Anterior cingulate cortex (tissue), 58 donors: ENCODE measurements at places on chromosomes 2 and 18.

DNA sequence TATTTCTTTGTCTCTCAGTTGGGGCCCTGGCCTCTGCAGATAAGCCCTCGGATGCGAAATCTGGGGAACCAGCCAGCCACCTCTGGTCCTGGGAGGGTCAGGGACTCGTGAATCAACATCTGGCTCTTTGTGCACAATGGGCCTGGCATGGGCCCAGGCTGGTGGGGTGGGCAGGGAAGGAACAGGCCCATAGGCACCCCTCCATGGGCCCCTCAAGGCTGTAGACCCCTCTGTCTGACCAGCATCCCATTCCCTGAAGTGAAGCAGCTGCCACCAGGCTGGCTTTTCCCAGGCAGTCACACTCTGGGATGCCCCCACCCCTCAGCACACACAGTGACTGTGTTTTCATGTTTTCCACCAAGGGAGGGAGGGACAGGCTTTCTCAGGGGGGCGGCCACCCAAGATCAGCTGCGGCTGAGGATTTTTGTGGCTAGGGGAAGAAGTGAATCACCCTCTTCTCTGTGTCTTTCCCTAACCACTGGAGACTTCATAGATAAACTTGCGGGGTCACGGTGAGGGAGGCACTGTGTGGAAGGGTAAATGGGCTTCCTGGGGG lies 166.0 kb downstream of the AGAP1 start:
- peak; percentile 46 for DNase-seq

- no peak for DNase-seq
Observed at GRCh38 chr2:19358242-19359020, at the start of gene OSR1. OSR1 (minus strand) TSS chr2:19358623; CDS start chr2:19353805, 4,818 bp downstream.

GRCh38 chr18:25239151-25239550 lies 112.8 kb downstream of the ZNF521 start:
- no peak for DNase-seq

DNA sequence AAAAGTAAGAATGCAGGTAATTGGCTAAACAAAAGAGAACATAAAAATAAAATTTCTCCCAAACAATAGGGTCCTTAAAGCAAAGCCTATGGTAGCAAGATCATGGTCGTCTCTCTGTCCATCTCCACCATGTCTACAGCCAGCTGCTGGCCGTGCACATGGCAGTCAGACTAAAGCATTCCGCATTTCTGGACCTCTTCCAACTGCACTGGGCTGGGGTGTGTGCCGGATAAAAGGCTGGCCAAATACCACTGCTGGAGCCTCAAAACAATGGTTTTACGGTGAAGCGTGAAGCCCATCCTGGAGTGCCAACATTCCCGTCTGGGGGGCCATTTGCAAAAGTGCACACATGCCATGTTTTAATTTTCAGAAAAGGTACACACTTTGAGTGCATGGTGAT lies 74.8 kb upstream of the PIEZO2 start:
- no peak for DNase-seq

GRCh38 chr2:239085201-239085992 lies 237.5 kb downstream of the TWIST2 start:
- DNase-seq = no peak

- DNase-seq = no peak
Observed at GRCh38 chr2:200159357-200159707, 147.2 kb upstream of the SPATS2L start.

- DNase-seq = no peak
Observed at GRCh38 chr2:241852981-241853631, 5.6 kb downstream of the PDCD1 start.

DNA sequence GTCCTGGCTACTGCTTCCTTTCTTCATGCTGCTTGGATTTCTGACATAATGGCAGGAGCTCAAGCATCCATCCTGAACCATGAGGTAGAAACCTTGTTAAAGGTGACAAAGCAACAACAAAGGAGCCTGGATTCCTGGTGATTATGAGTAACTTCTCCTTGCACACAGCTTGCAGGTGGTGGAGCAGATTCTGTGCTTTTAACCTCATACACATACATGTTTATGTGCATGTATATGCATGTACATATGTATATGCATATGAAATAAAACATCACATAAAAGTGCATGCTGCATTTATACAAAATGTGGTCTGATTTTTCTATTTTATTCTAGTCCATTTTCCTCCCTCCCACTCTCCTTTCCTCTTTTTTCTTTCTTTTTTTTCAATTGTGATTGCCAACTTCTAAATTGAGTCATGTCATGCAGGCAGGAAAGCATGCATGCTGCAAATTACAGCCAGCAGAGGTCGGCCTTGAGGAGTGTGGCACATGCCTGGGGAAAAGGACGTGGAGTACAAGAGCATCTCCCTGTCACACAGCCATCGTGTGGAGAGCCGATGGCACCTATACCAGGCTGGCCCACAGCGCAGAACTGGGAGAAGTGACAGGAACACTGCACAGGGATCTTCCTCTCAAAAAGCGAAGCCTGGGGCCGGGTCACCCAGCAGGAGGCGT lies 17.9 kb downstream of the LCT start:
- no peak for DNase-seq

DNA sequence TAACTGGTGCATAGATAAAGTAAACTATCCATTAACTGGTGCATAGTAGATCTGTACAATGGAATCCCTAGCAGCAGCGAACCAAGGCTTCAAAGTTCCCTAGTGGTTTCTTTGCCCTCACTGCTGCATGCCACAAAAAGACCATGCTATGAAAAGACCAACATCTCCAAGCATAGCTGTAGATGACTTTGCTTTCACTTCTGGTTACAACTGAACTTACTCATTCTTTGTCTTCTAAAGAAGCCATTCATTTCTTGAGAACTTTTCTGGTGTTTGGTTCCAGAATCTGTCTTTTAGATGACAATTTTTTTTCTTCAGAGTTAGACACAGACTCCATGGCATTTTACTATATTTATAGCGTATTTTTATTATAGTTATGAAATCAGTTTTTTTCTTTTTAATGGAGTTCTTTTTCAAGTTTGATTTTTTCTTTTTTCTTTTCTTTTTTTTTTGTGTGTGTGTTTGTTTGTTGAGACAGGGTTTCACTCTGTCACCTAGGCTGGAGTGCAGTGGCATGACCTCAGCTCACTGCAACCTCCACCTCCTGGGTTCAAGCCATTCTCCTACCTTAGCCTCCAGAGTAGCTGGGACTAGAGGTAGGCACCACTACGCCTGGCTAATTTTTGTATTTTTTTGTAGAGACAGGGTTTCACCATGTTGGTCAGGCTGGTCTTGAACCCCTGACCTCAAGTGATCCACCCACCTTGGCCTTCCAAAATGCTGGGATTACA lies 63.6 kb downstream of the SLC35F5 start:
- DNase-seq = no peak

DNA sequence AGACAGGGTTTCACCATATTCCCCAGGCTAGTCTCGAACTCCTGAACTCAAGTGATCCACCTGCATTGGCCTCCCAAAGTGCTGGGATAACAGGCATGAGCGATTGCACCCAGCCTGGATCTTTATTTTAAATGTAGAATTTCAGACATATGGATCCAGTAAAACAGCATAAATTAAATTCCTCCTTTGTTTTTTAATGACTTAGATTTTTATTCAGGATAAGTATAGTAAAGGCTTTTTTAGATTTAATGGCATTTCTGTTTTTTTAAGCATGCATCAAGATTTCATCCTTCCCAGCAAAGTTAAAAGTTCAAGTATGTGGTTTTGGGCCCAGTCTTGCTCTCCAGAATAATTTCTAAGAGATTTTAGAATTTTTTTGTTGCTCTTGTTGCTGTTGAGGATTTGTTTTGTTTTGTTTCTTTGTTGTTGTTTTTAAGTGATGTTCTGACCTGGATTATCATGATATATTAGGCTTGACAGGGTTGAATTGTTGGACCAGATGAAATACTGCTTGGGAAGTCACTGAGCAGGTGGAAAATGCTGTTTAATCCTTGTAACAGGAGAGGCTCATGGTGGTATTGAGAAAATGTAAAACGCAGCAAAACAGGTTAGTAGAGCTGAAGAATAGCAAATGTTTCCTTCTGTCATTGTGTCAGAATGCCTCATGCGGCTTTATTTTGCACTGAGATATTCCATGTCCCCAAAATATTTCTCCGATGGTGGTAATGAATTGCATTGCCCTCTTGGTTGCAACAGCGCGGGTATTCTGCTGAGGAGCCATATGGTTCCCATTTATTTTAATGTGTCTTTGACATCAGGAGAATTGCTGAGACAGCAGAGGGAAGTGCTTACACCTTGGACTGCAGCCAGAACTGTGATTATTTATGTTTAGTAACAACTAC lies 147.9 kb downstream of the GALNT3 start:
- no peak for DNase-seq

DNA sequence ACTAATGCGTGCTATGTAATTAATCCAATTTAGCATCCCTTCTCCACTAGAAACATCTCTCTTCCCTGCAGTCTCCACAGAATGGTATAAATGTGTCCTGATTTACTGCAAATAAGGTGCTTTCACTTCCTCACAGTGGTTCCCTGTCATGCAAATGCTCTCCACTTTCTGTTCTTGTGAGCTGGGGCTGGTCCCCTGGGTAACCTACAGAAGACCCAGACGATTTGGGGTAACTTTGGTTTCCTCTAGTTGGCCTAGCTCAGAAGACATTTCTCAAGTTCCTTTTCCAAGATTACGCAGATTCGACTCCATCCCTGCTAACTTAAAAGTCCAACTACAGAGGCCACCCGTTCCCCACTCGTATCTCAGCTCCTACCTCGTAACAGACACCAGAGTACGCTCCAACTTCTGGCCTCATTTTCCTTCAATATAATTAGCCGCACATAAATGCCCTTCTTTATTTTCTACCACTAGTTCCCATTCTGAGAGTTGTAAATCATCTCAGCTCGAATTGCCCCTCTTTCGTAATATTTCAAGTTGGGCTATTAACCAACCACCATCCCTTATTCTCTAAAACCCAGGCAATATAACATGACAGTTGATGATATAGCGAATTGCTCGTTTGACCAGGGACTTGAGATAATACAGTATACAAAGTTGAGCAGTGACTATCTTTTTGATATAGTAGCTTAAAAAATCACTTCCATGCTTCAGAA lies 28.8 kb upstream of the NEDD4L start:
- DNase-seq = no peak

GRCh38 chr2:230227216-230227615 lies 1.7 kb downstream of the SP140 start:
- DNase-seq = no peak

GRCh38 chr2:55843096-55843993 lies 80.2 kb downstream of the EFEMP1 start:
- no peak for DNase-seq

DNA sequence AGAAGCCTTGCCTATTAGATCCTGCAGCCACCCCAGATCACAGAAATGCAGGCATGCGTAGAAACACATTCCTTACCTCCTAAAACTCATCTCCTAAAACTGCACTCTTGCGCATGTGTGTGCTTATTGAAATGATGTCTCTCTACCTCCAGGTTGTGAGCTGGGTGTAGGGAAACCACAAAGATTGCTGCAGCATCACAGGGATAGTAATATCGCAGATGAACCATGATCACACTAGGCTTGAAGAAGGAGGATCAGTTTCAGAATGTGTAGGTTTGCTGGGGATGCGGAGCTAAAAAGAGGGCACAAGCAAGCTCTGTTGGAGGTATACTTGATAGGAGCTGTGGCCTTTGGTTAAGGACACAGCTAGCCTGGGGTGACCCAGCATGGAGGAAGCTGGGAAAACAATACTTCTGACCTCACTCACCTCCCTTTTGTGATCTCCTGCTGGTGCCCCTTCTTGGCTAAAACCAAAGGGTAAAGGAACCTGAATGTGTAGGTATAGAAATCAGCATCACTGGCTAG lies 118.8 kb downstream of the SETBP1 start:
- no peak for DNase-seq

- no peak for DNase-seq
Observed at GRCh38 chr2:146544701-146545100, 1300.1 kb upstream of the ACVR2A start.

DNA sequence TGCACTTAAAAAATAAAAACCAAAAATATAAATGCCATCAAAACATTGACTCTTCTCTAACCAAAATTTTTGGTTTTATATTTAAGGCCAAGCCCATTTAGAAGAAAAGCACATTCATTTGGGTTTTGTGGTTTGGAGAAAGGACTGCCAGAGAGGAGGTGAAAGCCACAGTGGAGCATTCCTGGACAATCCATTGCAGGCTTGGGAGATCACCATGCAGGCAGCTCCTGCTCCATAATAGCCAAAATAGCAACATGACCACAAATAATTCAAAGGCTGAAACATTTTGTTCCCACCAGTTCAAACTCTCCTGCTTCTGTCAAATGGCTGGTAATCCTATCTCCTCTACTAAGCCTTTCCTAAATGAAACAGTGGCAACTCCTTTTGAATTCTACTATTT lies 73.5 kb downstream of the GALNT3 start:
- DNase-seq = no peak

DNA sequence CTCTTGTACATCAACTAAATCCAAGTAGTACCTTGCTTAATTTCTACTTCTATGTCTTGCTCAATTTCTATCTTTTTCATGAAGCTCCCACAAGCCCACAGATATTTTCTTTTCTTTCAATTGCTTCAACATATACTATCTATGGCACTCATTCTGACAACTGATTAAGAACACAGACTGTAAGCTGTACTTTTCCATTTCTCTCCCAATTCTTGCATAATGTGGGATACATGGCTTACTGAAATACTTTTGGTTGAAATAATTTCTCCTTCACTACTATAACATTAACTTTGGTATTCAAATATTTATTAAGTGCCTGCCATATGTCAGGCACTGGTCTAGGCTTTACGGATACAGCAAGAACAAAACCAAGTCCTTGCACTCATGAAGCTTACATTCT lies 84.8 kb downstream of the GORASP2 start:
- no peak for DNase-seq

- no peak for DNase-seq
Observed at GRCh38 chr18:73409242-73409641, 541.5 kb upstream of the NETO1 start.

- no peak for DNase-seq
Observed at GRCh38 chr2:112783187-112783714, 1.0 kb downstream of the IL1A start.

- DNase-seq = no peak
Observed at GRCh38 chr18:44693030-44693784, 12.5 kb downstream of the SETBP1 start.

- DNase-seq = no peak
Observed at GRCh38 chr2:955829-956731, 5.4 kb downstream of the SNTG2 start.

DNA sequence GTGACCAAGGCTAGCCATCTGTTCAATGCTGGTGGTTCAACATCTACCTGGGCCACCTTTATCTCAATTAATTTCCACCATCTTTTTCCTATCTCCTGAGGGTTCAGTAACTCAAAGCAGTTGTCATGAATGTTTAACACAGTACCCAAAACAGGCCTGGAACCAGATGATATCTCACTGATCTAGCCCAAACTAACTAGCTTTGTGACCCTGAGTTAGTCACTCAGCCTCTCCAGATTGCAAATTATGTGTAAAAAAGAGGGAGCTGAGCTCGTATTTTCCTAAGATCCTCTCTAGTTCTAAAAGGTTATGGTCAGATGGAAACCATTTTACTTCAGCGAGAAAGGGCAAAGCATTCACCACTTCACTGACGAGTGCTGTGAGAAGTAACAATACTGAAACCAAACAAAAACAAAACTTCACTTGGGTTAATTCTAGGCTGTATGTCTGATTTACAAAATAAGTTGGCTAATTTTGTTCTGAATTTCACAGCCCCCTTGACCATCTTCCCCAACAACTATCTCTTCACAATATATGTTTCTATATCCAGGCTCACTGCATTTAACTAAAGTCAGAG lies 14.8 kb downstream of the SPRED2 start:
- DNase-seq = no peak

- DNase-seq = no peak
Observed at GRCh38 chr2:232117413-232117812, 155.9 kb downstream of the DIS3L2 start.
